ENCODE measurements at places on chromosomes 7 and 10.

DNA sequence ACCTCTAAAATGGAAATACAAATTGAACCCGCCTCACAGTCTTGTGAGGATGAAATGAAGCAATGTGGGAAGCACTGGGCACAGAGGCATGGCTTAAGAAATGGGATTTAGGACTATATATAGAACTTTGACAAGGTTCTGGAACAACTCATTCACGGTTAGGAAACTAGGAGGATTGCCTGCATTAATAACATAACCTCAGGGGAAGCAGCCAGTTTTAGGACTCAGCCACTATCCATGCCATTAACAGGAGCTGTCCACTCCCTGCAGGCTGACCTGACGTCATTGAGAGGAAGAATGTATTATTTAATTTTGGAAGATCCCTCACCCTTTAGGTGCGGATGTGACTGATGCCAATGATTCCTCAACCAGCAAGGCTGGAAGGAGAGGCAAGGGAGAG lies 34.8 kb downstream of the ITGB8 start:
- DNase-seq: no peak

DNA sequence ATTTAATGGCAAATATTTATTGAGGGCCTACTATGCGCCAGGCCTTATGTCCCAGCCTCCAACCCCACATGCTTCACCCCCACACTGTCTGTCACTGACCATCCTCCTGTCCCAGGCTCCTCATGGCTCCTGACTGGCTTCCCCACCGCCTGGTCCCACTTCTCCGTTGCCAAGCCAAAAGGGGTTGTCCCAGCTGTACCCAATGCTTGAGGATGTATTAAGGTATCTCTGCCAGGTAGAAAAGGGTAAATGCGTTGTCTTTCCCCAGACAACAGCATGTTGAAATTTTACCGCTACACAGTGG lies 168.8 kb upstream of the FRMD4A start:
- DNase-seq: no peak

DNA sequence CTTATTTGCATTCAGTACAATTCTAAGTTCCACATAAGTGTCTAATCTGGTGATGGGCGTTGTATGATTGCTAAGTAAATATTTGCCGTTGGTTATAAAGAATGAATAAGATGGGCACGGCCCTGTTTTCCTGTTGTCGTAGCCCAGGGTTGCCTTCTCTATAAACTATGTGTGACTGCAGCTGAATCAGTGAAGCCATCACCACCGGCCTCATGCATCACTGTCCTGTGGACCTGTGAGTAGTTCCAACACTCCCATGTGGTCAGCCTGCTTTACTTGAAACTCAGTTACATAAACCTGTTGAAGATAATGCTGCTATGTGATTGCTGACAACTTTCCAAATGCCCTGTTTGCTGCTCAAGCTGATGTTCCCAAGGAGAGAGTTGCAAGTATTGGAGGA lies 21.6 kb upstream of the KLF6 start:
- DNase-seq: no peak

GRCh38 chr7:46848944-46849343 lies 733.0 kb downstream of the TNS3 start:
- DNase-seq: no peak

- DNase-seq: no peak
Measured at GRCh38 chr7:104209063-104209462, 1.2 kb upstream of the ORC5 start.

DNA sequence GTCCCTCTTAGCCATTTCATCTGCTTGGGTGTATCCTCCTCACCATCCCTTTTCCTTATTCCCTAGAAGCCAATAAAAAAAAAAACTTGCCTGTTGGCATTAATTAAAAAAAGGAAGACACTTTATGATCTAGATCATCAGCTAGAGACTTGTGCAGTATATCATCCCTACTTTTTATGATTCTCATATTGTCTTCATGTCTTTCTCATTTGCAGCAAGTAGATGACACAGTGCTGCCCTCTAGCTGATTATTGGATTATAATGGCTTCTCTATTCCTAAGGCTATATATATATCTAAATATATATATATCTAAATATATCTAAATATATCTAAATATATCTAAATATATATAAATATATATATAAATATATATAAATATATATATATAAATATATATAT lies 272.4 kb upstream of the LRGUK start:
- no peak for DNase-seq

GRCh38 chr10:5659702-5660528 lies 6.5 kb downstream of the ASB13 start:
- peak; percentile 70 for DNase-seq

DNA sequence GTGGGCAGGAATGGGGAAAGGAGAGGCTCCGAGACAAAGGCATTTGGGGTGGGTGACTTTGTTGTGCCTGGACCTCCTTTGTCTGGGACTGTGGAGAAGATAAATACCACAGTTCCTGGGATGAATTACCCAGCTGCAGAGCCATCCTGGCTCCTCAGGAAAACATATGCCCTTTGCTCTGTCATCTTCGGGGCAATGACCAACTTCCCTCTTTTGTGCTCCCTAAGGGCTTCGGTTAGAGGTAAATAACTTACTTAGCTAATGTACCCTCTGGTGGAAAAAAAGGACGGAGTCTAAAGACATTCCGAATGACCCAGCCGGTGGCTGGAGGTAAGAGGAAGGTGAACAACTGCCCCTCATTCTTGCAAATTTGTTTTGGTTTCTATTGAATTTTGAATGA lies 345.7 kb downstream of the GATA3 start:
- no peak for DNase-seq

DNA sequence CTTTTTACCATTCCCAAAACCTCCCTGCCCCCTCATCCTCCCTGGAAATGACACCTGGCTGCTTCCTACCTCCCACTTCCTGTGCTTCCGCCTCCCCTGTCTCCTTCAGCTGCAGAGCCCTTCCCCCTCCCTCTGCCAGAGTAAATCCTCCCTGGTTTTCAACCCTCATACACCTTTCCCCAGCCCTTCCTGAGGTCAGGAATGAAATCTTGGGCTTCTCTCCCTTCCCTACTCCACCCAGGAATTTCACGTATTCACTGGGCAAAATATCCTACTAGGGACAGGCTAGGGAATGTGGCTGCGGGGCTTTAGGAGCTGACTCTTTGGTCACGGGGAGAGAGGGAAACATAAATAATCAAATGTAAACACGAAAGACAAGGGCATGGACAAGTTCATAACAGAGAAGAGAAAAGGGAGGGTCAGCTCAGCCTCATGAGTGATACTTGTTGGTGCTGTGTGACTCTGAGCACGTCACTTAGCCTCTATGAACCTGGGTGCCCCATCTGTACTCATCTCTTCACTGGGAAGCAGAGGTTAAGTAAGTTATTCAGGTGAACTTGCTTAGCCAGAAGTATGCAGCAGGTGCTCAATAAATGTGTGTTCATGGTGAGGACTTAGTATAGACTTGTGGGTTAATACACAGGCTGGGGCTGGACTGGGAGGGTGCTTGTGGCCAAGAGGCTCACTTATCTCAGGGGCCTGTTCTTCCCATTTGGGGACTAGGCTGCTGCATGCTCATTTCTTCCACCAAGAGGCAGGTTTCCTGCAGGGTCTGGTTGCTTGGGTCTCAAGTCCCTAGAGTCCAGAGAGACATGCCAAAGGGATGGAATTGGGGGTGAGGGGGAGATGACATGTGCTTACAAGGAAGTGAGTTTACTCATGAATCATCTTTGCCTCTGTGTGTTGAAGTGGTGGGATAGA lies 10.0 kb upstream of the DUSP5 start:
- no peak for DNase-seq

DNA sequence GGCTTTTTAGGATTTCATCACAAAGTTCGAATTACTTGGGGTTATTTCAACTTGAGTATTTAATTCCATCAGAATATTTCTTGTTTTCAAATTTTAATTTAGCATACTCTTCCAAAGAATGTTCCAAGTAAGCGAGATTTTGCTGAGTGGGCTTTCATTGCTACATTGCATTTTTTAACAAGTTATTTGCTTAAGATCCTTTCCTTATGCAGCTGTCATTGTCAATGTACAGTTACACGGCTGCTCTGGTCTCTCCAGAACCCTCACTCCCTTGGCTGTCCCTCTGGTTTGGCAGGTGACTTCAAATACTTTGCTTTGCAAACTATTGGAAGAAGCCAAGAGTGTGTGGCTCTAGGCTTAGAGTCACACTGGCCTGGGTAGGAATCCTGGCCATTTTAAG lies 80.0 kb downstream of the CFAP58 start:
- no peak for DNase-seq

DNA sequence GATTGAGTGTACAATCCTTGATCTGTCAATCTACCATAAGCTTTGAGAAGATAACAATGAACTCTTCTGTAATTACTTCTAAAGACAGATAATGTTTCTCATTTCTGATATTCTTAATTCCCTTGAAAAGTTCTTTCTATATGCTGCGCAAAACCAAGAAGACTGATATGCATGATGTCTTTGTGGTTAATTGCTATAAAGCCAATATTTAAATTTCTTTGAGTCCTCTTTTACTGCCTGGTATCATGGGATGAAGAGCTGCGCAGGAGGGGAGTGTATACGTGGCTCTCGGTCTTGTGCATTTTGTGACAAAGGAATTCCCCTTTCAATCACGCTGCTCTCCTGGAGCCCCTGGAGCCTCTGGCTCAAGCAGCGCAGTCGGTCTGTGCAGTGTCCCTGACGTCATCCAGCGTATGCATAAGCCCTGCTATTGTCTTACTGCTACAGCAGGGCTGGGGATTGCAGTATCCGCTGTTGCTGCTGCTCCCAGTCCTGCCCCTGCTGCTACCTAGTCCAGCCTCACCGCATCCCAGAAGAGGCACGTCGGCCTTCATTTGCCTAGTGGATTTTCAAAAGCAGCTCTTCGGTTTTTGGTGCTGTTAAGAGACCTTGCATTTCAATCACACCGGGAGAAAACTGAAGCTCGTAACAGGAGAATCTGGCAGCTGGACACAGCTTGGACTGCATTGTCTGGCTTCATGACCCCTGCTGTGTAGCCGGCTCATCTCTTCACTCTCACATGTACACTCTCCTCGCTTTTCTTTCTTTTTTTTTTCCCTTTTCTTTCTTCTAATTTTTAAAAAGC lies 66.7 kb downstream of the ST7 start:
- peak; percentile 59 for DNase-seq

GRCh38 chr7:6015917-6016652 lies 7.0 kb downstream of the AIMP2 start:
- DNase-seq: no peak

DNA sequence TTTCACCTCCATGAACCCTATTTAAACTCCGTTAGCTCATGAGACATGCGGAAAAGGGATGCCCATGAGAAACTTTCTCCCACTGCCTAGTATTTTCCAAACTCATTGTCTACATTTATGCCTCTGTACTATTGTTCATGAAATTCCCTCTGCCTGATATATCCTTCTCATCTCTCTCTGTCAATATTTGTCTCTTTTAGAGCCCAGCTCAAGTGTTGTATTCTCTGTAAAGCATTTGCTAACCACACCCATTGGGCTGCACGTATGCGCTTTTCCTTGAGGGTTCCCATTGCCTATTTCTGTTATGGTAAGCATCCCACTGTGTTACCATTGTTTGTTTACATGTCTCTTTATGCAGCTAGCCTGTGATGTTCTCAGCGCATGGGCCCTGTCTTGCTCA lies 211.4 kb downstream of the MDFIC start:
- no peak for DNase-seq

DNA sequence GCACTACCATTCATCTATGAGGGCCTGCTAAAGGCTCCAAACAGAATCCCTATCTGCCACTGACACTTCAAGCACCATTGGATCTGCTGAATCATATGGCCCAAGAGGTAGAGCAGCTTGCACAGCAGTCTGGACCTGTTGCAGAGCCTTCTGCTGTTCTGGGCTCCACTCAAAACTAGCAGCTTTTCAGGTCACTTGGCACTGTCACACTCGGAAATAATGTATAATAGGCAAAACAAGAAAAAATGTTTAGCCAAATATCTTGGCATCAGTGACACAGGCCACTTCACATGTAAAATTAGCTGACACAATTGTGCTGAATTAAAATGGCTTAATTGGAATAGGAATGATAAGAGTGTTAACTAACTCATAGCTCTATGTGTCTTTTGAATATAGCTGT lies 1182.9 kb upstream of the LRRTM3 start:
- no peak for DNase-seq

DNA sequence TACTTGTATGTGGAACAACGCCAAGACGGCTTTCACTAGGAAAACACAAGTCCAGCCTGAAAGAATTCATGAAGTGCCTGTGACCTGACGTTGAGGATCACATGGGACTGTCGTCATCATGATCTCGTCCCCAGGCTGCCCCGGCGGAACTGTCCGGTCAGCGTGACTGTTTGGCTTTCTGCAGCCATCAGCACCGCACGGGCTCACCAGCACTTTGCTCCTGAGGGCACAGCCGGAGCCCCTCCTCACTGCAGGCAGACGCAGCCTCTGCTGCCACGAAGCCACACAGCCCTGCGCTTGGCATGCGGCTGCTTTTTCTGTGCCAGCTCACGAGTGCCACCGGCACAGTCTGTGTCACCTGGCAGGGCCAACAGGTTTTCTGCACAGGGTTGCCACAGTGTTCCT lies 9.4 kb upstream of the GET4 start:
- peak; percentile 54 for DNase-seq

GRCh38 chr10:86955501-86956194 lies 1.8 kb downstream of the MMRN2 start:
- no peak for DNase-seq

DNA sequence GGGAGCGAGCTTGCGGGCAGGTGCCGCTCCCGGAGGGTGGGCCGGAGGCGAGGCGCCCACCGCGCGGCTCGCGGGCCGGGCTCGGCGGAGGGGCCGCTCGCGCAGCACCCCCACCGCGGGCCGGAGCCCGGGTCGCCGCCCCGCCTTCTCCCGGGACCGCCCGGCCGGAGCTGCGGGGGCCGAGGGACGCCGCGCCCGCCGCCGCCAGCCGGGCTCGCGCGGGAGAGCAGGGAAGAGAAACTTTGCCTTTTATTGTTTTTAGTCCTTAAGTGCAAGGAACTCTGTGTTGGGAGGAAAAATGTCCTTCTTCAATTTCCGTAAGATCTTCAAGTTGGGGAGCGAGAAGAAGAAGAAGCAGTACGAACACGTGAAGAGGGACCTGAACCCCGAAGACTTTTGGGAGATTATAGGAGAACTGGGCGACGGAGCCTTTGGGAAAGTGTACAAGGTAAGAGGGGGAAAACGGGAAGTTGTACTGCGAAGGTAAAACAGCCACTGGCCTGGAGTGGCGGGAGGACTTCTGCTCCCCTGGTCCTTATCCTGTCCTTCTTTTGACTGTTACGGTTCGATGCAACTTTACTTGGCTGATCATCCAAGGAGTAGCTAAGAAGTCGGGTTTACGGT lies 620 bp downstream of the SLK start:
- DNase-seq: no peak

- DNase-seq: no peak
Measured at GRCh38 chr10:28284126-28284525, 18.7 kb downstream of the MPP7 start.

- no peak for DNase-seq
Measured at GRCh38 chr10:11414314-11415038, 197.0 kb downstream of the USP6NL start.

Data from epithelial cell of proximal tubule (primary cell).